Activated CD4-positive, alpha-beta T cell treated with anti-CD3 and anti-CD28 coated beads, Interleukin-2, Interleukin-6, amounts not matched to agents 100 ng/mL and 50 ng/mL, durations not matched to agents 16 hours and 8 hours (primary cell): ENCODE measurements at places on chromosomes 2 and 18.

- no peak for DNase-seq
Observed at GRCh38 chr2:113229795-113230194, 48.9 kb downstream of the PAX8 start.

DNA sequence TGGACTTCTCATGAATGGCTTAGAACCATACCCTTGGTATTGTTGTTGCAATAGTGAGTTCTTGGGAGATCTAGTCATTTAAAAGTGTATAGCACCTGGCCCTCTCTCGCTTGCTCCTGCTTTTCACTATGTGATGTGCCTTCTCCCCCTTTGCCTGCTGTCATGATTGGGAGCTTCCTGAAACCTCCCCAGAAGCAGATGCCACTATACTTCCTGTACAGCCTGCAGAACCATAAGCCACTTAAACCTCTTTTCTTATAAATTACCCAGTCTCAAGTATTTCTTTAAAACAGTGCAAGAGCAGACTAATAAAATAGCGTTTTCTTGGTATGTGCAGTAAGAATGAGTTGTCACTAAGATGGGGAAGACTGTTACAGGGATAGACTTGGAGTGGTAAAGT lies 31.6 kb downstream of the BAZ2B start:
- DNase-seq: no peak

DNA sequence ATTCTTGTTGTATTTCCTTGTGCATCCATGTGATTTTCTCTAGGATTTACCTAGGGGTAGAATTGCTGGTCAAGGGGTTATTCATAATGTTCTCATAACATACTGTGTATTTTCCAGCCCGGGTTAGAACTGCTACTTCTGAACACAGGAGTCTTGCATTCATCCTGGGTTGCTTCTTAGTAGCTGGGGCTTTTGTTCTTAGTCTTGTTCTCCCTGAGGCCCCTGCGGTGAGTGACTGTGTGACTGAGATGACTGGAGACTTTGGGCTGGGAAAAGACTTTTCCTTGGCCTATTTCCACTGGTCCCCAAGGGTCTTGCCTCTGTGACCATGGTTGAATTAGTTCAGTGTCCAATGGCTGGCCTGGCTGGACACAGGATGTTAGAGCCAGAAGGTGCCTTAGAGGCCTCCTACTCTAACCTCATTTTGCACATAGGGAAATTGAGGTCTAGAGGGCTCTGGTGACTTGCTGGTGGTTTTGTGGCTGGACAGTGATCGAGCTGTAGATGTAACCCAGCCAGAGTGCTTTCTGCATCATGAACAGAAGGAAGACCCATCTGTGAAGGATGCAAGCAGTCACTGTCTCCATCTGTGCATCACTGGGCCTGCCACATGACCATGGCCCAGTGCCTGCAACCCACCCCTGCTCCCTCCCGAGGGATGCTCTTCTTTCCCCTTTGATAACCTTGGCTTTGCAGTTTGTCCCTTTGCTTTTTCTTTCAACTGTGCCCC lies 233.3 kb downstream of the FHOD3 start:
- DNase-seq: no peak

GRCh38 chr2:237757616-237758015 lies 41.0 kb upstream of the RBM44 start:
- no peak for DNase-seq

- no peak for DNase-seq
Observed at GRCh38 chr18:44541781-44542180, 138.9 kb upstream of the SETBP1 start.

- no peak for DNase-seq
Observed at GRCh38 chr2:6418291-6418690, 447.4 kb downstream of the CMPK2 start.

DNA sequence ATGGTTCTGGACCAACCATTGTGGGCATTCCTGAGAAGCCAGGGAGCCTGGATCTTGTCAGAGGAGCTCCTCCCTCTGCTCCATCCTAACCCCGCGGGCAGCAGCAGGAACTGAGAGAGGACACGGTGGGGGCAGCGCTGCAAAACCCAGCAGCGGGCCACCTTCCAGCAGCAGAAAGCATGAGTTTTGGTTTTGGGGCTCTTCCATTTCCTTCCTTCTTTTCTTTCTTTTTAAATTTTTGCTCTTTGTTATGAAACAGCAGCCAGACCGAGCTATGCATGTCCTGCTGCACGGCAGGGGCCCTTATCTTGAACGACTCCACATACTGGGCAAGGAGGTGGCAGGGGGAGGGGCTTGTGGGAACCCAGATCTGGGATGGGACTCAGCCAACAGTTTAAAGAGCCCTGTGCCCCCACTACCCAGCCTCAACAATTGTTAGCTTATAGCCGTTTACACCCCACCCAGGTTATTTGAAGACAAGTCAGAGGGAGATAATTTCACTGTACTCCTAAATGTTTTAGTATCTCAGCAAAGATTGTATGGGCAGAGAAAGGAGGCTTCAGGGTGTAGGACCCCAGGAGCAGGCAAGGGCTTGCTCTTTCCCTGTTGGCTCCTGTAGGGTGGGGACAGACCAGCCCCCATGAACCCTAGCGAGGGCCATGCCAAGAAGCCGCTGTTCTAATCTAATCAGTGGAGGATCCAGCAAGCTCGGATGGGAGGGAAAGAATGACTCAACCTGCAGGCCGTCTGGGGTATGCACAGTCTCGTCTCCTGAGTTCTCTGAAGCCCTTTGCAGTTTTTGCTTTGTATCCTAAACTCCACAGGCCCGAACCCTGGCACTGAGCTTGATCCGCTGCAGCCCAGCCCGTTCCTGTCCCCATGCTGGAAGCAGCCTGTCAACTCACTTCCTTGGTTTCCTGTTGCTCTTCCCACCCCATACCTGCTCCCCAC lies 75.3 kb downstream of the LRRFIP1 start:
- peak; percentile 77 for DNase-seq

- peak; percentile 22 for DNase-seq
Observed at GRCh38 chr2:196201229-196202009, 30.0 kb upstream of the STK17B start.

DNA sequence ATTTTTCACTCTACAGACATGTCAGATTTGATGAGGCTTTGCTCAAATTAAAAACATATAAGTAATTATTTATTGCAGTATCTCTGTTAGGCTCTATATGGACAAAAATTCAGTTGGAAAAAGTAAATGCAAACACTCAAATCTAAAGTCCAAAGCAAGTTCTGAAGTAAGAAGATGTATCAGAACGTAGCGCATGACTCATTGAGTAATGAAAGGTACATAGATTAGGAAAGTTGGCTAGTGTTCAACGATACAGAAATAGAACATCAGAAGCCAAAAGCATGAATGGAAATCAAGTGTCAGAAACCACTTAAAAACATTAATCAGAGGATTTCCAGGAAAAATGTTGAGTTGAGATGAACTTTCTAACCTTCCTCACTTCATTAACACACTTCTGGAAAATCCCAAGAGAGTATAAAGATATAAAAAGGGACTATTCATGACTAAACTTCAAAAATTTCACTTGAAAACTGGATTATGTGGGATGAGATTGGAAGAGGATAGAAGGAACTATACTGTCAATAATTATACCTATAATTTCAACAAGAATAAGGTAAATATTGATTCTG lies 494.1 kb downstream of the LRRTM4 start:
- DNase-seq: no peak
